ENCODE measurements at places on chromosomes 3 and 15.

DNA sequence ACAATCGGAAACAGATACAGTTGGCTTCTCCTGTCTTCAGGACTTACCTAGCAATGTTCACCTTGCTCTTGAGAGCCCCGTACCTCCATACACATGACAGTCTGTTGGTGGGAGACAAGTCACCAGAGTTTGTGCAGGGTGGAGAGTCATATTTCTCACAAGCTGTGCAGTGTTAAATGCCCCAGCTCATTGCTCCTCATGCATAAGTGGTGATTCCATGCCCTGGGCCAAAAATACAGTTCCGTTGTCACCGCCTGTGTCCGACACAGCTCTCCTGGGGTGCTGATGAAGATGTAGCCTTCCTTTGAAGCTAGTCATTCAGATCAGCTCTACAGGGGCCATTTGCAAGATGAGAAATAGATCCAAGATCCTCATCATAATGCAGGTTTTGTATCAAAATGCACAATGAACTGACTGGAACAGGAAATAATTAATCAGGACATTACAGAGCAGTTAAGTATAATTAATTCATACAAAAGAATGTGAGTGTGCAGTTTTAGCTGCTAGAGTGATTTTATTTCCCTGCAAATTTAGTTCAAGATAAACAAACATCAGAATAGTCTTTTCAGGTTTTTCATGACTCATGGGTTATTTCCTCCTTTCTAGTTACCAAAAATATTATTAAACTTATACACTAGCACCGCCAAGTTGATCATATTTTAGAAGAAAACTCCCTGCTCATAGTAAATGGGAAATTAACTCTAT is 66.5 kb downstream of the CD47 start:
- DNase-seq, result no peak

DNA sequence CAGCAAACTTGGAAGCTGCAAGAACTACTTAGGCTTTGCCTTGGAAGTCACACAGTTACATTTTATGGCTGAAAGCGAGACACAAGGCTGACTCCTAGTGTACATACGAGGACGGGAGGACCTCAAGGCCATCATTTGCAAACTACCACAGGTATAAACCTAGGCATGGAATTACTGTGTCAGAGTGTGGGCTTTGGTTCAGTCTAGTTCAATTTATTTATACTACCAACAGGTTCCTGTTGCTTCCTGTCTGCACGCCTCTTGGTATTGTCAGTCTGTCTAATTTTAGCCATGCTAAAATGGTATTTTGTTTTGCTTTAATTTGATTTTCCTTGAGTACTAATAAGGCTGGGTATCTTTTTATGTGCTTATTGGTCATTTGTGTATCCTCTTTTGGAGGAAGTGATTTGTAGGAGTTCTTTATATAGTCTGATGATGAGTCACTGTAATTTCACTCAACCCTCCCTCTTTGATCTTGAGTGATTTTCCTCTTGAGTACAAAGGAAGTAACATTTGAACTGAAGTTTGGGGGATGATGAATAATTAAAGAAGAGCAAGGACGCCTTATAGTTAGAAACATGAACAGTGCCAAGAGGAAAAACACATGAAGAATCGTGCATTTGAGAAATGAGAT is 8.2 kb downstream of the ANKRD34C start:
- DNase-seq, result no peak

GRCh38 chr15:72323752-72324151 is 3.8 kb upstream of the CELF6 start:
- no peak for DNase-seq

- DNase-seq, result no peak
Measured at GRCh38 chr15:80633221-80633620, 61.9 kb upstream of the ABHD17C start.

DNA sequence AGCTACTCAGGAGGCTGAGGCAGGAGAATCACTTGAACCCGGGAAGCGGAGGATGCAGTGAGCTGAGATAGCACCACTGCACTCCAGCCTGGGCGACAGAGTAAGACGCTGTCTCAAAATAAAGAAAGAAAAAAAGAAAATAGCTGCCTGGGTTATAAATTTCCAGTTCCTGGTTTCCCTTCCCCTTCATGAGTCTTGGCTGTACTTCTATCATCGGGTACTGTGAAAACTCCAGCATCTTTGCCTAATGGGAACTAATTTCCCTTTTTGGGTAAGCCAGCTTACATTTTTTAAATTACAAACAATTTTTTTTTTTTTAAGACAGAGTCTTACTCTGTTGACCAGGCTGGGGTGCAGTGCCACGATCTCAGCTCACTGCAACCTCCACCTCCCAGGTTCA is 15.0 kb downstream of the DENND4A start:
- no peak for DNase-seq

- DNase-seq, result no peak
Measured at GRCh38 chr15:93866948-93867347, 364.4 kb upstream of the MCTP2 start.

DNA sequence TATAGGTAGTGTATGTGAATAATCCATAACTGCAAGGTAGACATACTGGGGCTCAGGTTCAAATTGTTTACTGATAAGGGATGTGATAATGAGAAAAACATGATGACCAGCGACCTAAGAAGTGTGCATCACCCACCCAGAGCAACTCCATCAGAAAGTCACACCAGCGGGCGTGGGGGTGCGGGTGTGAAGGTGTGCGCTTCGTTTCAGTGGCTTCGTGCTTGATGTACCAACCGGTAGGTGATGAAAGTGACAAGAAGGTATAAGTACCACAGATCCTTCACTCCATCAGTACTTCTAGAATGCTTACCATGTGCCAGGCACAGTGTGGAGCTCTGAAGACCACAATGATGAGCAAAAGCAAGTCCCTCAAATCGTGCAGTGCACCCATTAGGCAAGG is 11.2 kb downstream of the ANP32A start:
- DNase-seq, result no peak

DNA sequence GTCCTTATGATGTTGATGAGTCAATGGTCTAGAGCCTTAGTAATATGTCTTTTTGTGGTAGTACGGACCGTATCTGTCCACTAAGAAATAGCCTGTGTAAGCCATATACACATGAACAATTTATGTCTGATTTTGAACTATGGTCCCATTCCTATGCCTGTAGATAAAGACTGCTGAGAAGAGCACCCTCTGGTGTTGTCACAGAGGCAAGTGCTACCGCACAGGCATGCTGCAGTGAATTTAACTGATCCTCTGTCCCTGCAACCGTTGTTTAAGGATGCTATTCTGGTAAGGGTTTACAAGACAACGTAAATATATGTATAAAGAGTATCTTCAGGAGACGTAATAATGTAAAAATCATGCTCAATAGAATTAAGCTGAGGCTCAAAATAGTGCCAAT is 170.7 kb downstream of the UBE3A start:
- DNase-seq, result no peak

DNA sequence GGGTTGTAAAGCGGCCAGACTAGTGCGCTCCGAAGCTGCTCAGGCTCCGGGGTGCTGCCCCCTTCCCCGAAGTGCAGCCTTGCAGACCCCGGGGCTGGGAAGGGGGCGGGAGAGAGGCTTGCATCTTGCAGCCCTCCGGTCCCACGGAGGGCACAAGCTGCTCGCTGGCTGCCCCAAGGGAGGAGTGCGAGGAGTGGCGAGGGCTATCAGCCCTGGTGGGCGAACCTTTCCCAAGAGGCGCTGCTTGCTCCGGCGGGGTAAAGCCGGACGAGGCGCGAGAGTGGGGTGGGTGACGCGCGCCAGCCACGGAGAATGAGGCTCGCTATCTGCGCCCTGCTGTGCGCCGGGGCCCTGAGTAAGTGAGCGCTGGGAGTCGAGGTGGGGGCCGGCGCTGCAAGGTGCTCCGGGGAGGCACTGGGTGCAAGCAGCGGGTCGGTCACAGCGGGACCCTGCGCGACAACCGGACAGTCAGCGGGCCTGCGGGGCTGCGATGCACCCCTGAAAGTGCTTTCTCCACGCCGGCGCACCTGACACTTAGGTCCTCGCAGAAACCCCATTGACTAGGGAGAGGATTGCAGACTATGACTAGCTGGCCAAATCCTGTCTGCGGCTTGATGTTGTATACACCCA is 12.7 kb upstream of the TOPBP1 start:
- DNase-seq, result no peak

- no peak for DNase-seq
Measured at GRCh38 chr3:112096176-112096575, 10.0 kb downstream of the C3orf52 start.

DNA sequence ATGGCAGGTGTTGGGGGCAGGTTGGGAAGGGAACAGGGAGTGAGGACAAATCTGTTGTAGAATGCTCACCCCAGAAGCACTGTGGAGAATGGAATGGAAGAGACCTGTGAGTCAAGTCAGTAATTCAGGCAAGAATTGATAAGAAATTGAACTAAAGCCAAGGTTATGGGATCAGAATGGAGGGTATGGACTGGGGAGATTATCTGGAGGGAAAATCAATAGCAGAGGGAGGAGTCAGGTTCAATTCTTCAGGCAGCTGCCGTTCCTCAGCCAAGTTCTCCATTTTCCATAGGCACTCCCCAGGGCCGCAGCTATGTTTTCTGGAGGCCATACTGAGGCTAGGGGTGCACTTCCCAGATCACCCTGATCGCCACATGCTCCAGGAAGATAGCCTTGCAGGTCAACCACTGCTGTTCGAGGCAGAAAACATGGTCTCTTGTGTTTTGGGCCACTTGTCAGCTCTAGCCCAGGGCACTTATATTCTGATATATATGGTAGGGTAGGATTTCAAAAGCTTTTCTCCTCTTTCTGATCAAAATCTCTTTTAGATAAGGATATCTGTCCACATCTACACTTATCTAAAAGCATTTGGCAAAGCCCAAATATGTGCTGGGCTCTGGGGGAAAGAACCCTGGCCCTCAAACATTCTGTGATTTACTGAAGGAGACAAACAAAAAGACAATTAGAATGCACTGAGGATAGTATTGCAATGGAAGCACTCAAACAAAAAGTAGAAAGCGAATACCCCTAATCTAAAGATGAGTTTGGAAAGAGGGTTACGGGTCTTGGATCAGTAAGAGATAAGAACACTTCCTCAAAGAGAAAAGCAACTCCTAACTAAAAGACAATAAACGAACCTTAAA is 92.3 kb downstream of the TMEM212 start:
- DNase-seq, result no peak

GRCh38 chr3:119219069-119219468 is 21.6 kb downstream of the B4GALT4 start:
- no peak for DNase-seq

DNA sequence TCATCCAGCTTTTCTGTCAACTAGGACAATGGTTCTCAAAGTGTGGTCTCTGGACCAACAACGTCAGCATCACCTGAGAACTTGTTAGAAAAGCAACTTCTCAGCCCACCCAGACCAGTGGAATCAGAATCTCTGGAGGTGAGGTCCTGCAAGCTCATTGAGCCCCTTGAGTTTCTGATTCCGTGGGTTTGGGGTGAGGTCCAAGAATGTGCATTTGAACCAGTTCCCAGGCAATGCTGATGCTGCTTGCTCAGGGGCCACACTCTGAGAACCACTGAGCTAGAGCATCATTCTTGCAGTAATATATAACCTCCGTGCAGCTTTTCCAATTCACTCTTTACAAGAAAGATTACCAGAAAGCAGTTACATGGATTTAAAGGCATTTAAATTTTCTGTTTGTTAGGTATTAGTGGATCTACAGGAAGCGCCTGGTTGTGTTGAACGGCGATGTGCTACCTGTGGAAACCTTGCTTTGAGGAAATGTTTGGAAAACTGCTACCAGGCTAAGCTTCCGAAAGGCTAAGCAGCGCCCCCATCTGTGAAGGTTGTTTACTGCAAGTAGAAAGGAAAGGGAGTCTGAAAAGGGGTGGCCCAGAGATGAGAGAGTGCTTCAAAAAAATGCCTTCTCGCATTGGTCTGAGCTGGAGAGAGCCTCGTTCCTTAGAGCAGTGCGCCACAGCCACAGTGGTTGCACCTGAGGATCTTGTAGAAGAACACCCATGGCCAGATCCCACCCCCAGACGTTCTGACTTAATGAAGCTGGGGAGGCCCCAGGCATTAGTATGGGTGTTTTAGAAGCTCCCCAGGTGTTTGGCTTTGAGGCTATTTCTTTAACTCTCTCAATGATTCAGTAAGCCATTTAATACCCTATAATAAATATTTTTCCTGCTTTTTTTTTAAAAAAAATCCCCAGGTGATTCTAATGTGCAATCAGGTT is 50.0 kb downstream of the RLBP1 start:
- DNase-seq, result no peak

DNA sequence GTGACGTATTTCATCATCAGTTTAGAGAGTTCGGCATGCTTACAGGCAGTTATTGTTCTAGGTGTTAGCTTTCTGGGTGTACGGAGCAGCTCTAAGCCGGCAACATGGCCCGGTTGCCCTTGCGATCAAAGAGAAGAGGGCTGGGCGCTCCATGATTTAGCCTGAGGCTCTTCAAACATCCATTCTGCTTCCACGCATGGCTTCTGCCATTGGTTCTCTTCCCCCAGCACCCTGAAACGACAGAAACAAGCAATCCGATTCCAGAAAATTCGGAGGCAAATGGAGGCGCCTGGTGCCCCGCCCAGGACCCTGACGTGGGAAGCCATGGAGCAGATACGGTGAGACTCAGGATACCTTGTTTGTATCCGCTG is 574 bp downstream of the NGRN start:
- no peak for DNase-seq

GRCh38 chr3:120140098-120140742 is 46.0 kb upstream of the GSK3B start:
- no peak for DNase-seq

- no peak for DNase-seq
Measured at GRCh38 chr15:74829486-74829885, 3.1 kb downstream of the CPLX3 start.

GRCh38 chr3:81080608-81081007 is 680.8 kb downstream of the GBE1 start:
- no peak for DNase-seq

GRCh38 chr3:191357909-191358308 is 27.6 kb upstream of the UTS2B start:
- DNase-seq, result no peak

GRCh38 chr15:52233405-52233804 is 42.2 kb upstream of the GNB5 start:
- DNase-seq, result no peak

Data from SIG-M5 (cell line).